ENCODE measurements at places on chromosomes 5 and 9.

GRCh38 chr5:111585291-111585690, 73.0 kb upstream of the STARD4 start:
- DNase-seq: no peak

DNA sequence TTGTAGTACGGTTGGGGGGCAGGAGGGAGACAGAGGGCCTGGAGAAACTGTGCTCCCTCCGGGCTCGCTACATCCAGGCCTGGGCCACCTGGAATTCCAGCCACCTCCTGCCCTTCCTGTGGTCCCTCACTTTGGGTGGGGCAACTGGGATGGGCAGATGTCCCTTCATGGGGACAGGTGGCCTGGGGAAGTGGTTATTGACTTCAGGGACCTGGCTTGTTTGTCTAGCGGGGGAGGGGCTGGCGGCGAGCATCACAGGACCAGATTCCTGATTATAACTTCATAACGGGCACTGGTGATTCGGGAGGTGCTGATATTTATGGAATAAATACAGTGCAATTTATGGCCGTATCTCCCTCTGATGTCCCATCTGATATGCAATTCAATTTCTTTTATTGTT, 20.1 kb upstream of the LAMC3 start:
- no peak for DNase-seq

GRCh38 chr9:90964101-90965020, 162.7 kb downstream of the SYK start:
- no peak for DNase-seq

GRCh38 chr5:168097876-168098653, 193.4 kb upstream of the WWC1 start:
- no peak for DNase-seq

- DNase-seq: no peak
Measured at GRCh38 chr9:134811673-134812342, 68.8 kb upstream of the FCN2 start.

DNA sequence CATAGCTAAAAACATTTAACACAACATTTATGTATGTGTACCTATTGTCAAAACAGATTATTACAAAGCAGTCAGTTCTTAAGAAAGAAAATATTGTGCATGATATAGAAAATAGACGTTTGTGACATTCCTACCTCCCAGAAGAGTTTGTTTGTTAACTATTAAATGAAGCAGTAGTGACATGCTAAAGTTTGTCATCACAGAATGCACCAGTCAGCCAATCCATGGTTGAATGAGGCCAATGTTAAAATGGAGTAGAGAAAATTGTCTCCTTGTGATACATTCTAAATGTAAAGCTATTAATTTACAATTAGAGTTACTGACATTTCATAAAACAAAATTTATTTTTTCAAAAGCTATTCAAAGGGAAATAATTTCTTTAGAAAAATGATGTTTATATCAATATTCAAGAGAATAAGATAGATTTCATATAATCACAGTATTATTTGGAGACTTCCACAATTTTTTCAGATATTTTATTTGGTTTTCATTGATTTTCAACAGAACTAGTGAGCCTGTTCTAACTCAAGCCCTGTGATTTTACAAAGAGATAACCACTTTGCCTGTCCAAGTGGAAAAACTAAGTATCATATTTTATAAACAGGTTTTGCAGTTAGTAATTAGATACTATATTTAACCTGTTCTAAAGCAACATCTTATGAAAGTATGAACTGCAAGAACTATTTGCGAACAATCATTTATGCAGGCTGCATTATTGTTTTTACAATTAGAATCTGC, 176.8 kb downstream of the ISL1 start:
- DNase-seq: no peak

GRCh38 chr9:82583524-82583923, 479.4 kb downstream of the RASEF start:
- no peak for DNase-seq
